Left ventricle myocardium superior (tissue), 1 donor: ENCODE measurements at places on chromosomes 12 and 14. TPM values are rescaled to one million over a fixed set of nuclear protein-coding genes. Genes with fewer than 3 reads are reported as not detected.
A peak's percentile ranks its signal among the peaks of the same experiment; 100 is the strongest.

DNA sequence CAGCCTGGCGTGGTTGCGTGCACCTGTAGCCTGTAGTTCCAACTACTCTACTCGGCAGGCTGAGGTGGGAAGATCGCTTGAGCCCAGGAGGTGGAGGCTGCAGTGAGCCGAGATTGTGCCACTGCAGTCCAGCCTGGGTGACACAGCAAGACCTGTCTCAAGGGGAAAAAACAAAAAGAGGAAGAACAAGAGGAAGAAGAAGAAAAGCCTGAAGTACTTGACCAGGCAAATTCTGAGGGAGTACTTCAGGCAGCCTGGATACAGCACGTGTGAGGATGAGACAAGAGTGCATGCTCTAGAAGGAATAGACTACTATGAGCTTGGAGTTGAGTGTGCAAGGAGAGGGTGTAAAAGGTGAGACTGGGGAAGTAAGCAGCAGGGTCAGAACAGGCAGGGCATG is 1.8 kb downstream of the GDF3 start:
- DNase-seq: no peak

GRCh38 chr14:50352584-50352983 is 40.5 kb downstream of the DMAC2L start:
- no peak for DNase-seq

GRCh38 chr12:2783936-2784600 is 10.7 kb upstream of the FKBP4 start:
- DNase-seq: peak; percentile 87

- DNase-seq: no peak
Observed at GRCh38 chr12:42585154-42585840, 4.2 kb downstream of the PRICKLE1 start.

GRCh38 chr12:92342574-92342973 is 196.9 kb upstream of the BTG1 start:
- no peak for DNase-seq

DNA sequence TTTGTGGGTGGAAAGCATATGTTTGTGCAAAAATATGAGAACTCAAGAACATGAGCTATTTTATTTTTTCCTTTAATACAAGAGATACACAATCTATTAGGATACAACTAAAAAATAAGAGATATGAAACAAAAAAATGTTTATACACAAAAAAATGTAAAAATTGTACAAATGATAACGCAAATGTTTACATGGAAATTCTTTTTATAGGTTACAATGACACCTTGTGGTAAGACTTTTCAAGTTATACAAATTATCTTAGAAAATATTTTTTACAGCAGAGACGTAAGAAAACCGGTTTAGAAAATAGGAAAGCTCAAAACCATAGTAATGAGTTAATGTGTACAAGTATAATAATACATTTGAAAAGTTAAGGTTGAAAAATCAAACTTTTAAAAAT is 25.5 kb downstream of the CEP83 start:
- DNase-seq: no peak

DNA sequence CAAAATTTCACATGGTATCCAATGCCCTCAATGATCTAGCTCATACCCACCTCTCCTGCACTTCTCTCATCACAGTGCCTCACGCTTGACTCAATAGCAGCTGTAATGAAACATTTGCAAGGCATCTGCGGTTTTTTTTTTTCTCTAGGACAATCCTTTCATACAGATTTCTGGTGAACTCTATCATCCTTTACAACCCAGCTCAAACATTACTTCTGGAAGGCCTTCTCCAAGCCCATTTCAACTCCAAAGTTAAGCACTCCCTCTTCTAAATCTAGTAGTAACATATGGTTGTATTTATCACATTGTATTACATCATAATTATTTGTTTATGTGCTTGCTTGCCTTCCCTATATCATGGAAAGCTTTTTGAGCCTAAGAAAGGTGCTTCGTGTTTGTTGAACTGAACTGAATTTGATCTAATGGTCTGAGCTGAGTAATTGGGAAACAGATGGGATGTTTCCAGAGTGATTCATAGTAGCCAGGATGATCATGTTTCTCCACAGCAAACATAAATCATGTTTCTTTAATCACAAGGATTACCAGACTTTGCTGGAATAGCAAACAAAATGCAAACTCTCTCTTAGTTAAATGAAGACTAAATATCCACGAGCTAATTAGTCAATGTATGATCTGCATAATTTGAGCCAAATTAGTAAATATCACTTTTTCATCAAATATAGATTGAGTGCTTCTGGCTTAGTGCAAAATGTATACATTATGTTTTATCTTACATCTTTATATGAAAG is 14.3 kb downstream of the CFL2 start:
- no peak for DNase-seq

DNA sequence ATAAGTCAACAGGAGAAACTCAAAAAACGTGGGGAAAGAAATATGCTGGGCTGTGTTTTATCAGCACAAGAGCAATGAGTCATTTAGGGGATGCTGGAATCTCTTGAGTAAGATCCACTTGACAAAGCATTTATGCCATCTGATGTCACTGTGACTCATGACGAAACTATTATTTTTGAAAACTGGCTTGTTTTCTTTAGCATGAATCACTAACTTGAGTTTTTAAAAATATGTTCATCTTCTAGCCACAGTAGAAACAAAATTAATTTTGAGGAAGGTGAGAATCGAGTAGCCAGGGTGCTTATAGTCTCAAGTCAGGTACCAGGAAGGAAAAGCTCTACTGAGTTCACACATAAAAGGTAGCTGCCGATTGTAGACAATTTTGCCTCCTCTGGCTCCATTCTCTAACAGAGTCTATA is 456.2 kb upstream of the MGAT4C start:
- DNase-seq: no peak

- DNase-seq: no peak
Observed at GRCh38 chr14:61997161-61997560, 234.9 kb downstream of the SNAPC1 start.

- peak; percentile 38 for DNase-seq
Observed at GRCh38 chr12:117367006-117367638, 5.7 kb upstream of the NOS1 start.

DNA sequence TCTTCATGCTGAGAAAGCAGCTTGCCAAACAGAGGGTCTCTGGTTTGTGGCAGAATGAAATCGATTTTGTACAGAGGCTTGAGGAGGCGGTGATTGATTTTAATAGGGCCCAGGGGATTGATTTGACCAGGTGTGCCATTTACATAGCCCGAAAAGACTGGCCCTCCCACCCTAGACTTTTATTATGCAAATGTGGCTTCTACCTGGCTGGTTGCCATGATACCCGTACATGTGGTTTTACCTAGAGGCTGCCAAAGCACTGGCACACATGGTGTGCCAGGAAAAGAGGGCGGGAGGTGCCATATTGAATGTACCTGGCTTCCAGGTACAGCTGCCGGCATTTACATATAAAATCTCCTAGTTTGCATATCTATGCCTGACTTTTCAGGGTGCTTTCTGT is 18.0 kb upstream of the GUCY2C start:
- DNase-seq: no peak

DNA sequence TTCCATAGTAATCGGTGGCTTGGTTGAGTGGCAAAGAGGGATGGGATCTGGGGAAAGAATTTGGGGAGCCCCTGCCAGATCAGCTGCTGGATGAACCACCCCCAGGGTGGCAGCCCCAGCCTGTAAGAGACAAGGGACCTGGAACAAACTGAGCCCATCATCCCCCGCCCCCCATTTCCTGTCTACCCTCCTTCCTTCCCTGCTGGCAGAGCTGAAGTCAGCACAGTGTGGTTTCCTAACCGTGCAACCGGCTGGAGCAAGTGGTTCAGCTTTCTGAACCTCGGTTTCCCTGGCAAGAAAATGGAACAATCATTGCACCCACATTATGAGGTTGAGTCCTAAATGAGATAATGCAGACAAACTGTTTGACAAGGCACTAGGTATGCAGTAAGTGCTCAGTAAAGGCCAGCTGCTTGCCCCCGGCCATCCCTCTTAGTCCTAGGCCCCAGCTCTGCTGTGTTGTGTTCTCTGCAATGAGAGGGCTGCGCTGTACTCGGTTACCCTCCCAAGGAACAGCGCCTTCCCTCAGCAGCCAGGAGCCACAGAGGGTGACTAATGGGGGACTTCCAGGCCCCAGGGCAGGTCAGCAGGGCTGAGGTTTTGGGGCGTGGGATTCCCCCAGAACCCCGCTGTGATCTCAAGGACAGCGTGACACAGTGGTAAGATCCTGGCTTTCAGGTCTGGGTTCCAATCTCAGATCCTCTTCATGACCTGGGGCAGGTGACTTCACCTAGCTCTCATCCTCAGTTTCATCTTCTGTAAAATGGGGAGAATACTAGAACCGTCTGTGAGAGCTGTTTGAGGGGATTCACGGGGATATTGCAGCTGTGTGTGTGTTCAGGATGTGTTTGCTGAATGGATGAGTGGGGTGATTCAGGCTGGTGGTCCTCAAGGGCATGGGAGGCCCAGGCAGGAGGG is 16.5 kb downstream of the SELPLG start:
- DNase-seq: no peak

- no peak for DNase-seq
Observed at GRCh38 chr14:32403021-32403420, 73.9 kb downstream of the AKAP6 start.

DNA sequence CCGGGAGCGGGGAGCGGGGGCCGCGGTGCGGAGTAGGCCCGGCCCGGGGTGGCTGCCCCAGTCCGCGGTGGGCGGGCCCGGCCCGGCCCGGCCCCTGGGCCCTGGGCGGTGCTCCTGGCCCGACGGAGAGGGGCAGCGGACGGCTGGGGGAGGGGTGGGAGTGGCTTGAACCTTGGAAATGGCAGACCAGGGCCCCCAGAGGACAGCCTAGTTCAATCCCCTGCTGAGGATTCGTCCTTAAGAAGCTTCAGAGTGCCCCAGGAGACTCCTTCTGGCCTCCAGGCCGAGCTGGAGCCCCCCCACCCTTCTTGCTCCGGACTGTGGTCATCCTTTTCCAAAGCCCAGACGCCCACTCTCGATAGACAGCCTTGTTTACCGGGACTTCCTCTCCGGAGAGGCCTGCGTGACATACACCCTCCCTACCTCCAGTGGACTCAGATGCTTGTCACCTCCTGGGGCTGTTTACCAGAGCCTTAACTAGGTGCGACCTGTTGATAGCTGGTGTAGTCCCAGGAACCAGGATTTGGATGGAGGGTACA is 458 bp downstream of the KHNYN start:
- peak; percentile 91 for DNase-seq

- no peak for DNase-seq
Observed at GRCh38 chr12:93002293-93003054, 73.4 kb upstream of the EEA1 start.

DNA sequence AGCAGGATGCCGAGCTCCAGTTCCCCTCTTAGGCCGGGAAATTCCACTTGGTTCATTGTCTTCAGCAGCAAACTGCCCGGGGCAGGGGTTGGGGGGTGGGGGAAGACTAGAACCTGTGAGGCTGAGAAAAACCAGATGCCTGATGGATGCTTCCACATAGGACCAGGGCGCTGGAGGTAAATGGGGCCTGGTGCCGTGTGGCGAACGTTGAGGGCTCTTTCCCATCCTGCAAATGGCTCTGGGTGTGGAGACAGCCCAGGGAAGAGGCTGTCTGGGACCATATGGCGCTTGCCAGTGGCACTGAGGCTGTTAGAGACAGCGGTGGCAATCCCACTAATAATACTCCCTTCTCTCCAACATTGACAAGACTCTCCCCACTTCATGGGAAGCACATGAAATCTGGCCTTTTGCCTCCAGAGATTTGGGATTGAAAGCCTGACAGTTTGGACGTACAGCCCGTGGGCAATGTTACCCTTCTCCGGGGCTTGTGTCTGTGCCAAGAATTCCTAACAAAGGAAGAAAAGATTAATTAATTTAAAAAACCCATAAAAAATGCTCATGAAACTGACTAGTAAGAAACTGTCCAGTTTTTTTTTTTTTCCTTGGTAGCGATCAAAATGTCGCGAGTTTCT is 44.5 kb downstream of the MAP1LC3B2 start:
- DNase-seq: no peak

DNA sequence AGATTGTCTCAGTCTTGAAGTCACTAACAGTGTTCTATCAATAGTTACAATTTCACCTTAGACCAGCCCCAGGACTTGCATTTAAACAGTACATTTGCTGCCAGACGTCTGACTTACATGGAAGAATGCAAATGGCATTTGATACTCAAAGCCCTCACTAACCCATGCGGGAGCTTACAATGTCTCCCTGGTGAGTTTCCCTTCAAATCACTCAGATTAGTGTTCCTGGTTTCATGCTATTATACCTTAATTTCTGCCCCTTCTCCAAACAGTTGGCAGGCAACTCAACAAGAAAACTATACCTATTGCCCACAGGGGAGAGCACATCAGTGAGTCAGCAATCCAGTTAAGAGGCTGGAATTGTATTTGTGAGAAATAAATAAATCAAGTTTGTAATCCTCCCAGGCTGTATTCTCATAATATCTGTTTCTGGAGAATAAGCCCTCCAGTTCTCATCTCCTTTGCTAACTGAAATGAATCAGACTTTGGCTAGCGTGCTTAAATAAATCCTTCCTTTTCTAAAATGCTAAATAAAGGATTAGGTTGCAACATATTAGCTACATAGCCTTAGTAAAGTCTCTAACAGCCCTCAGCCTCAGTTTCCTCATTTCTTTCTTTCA is 23.7 kb downstream of the GSTZ1 start:
- DNase-seq: no peak

- no peak for DNase-seq
Observed at GRCh38 chr12:130435331-130435730, 97.6 kb downstream of the PIWIL1 start.

DNA sequence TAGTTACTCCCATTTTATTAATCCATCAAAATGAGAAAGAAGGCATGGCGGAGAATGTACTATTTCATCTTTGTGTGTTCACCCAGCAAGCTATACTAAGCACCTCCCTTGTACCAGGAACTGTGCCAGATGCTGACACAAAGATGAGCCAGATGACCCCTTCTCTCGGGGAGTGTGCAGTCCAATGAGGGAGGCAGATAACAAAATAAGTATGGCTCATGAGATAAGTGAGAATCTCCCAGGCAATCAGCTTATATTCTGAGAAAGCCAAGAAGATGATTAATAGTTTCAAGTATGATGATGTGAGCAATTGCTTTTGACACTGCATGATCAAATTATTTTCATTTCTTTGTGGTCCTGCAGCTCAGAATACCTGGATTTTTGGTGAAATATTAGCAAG is 1.3 kb upstream of the TMEM233 start:
- DNase-seq: no peak

GRCh38 chr12:12405882-12406281 is 49.0 kb downstream of the BORCS5 start:
- peak; percentile 33 for DNase-seq

- DNase-seq: no peak
Observed at GRCh38 chr12:24921251-24922038, 27.5 kb downstream of the BCAT1 start.

- DNase-seq: no peak
Observed at GRCh38 chr12:91349476-91349875, 166.9 kb upstream of the DCN start.

GRCh38 chr12:70733385-70733784 is 96.2 kb upstream of the PTPRB start:
- no peak for DNase-seq

Gene LYSET
- total RNA-seq: 21.3 TPM

Gene TCL1A
- total RNA-seq: not detected

Gene CCDC175
- total RNA-seq: not detected

Gene CISTR
- total RNA-seq: 2.4 TPM

Gene EEF1AKMT3
- total RNA-seq: 1.6 TPM

Gene AICDA
- not detected for total RNA-seq

Gene KRT85
- not detected for total RNA-seq

Gene SSPN
- total RNA-seq: 56.4 TPM

Gene USP5
- 66.2 TPM for total RNA-seq

Gene NPFF
- total RNA-seq: not detected

Gene MYF5
- total RNA-seq: not detected
